Colonic mucosa (tissue), 4 donors: ENCODE measurements at places on chromosomes 4 and X. TPM values are rescaled to one million over a fixed set of nuclear protein-coding genes. Genes with fewer than 3 reads are reported as not detected.

DNA sequence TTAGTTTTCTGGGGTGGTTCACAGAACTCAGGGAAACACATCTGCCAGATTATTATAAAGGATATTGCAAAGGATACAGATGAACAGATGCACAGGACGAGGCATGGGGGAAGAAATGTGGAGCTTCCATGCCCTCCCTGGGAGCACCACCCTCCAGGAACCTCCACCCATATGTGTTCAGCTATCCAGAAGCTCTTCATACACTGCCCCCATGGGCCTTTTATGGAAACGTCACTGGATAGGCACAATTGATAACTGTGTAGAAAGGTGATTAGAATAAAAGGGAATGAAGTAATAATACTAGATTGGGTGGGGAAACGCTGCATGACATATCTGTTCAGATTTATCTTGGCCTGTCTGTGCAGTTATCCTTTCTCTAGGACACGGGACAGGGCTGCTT is 357.9 kb downstream of the HS3ST1 start:
- H3K4me1 ChIP-seq = no peaks in the 10 kb centered on the region
- no peak overlapping the region for H3K27ac ChIP-seq
- no peaks in the 10 kb centered on the region for H3K27me3 ChIP-seq
- DNase-seq = no peak
- H3K4me3 ChIP-seq = no peak overlapping the region
- H3K36me3 ChIP-seq = no peaks in the 10 kb centered on the region

Gene MAGEA8
- not detected for total RNA-seq

Gene SMIM9
- total RNA-seq = not detected

GRCh38 chrX:147735364-147735763 is 176.4 kb upstream of the FMR1 start:
- no peaks in the 10 kb centered on the region for H3K36me3 ChIP-seq
- DNase-seq = no peak
- H3K4me1 ChIP-seq = no peaks in the 10 kb centered on the region
- H3K27me3 ChIP-seq = no peaks in the 10 kb centered on the region
- H3K27ac ChIP-seq = no peak overlapping the region

- H3K4me3 ChIP-seq = no peak overlapping the region
- H3K27me3 ChIP-seq = no peaks in the 10 kb centered on the region
- DNase-seq = peak; percentile 71
- no peaks in the 10 kb centered on the region for H3K36me3 ChIP-seq
- no peak overlapping the region for H3K27ac ChIP-seq
- no peaks in the 10 kb centered on the region for H3K4me1 ChIP-seq
These were observed 21.8 kb downstream of the CMC4 start for GRCh38 chrX:155048977-155049619.

GRCh38 chrX:148504506-148504905 is 4.1 kb downstream of the AFF2 start:
- no peak overlapping the region for H3K27ac ChIP-seq
- no peaks in the 10 kb centered on the region for H3K36me3 ChIP-seq
- DNase-seq = no peak

DNA sequence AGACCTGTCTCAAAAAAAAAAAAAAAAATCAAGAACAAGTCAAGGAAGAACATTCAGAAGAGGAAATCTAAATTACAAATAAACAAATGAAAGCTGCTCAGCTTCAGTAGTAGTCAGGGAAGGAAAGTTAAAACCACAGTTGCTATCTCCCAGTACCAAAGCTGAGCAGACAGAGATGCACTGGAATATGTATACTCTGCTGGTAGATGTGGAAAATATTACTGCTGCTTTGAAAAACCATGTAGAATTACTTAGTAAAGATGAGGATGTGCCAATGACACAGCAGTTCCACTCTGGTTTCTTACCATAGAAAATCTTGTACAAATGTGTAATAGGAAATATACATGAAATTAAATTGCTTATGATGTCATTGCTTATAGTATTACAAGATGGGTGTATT is 25.1 kb upstream of the PRKX start:
- H3K27ac ChIP-seq = no peak overlapping the region
- DNase-seq = no peak
- H3K4me1 ChIP-seq = no peaks in the 10 kb centered on the region
- no peaks in the 10 kb centered on the region for H3K36me3 ChIP-seq
- no peaks in the 10 kb centered on the region for H3K27me3 ChIP-seq
- no peak overlapping the region for H3K4me3 ChIP-seq

Gene ESX1
- not detected for total RNA-seq

Gene AKAP14
- total RNA-seq = not detected

- no peaks in the 10 kb centered on the region for H3K27me3 ChIP-seq
- no peak overlapping the region for H3K27ac ChIP-seq
- H3K4me1 ChIP-seq = no peaks in the 10 kb centered on the region
- DNase-seq = no peak
- no peaks in the 10 kb centered on the region for H3K36me3 ChIP-seq
- no peak overlapping the region for H3K4me3 ChIP-seq
These were observed 24.7 kb downstream of the CUL4B start for GRCh38 chrX:120536061-120536460.

Gene CT45A10
- 0.49 TPM for total RNA-seq

DNA sequence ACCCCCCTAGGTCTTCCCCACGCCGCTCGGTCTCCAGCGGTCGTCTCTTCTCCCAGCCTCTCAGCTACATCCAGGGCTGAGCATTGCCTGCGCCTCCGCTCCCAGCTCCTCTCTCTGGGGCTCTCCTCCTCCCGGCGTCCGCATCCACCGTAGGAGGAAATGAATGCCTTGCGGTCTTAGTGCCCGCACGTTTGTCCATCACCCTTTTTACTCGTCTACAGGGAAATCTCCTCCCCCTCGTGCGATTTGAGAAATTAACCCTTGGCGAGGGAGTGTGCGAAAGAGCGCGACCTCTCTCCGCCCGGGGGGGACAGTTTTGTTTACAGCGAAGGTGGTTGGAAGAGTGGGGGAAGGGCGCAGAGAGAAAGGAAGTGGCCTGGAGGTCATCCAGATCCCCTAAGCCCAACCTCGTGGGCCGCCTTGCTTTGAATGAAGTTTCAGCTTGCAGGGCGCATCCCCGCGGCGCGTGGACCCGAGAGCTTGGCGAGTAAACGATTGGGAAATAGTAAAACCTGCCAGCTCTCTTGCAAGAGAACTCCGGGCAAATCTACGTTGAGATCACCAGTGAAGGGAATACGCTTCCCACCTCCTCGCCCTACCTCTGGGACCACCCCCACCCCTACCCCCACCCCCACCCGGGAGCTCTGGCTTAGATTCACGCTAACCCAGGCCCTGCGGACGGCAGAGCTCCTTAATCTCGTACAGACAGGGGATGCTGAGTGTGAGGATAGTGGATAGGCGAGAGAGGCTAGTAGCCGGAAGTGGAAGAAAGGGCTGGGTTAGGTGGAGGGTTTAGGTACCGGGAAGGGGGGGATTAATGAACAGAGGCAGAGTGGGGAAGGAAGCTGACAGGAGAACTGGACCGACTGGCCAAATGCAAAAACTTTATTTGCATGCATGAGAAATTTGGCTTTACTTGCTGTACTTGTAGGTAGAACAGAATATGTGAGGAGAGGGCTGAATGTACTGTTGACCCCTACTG is at the start of gene ELOVL6:
Gene ELOVL6 (minus strand): TSS at position 181 of the 982 bp plus-strand sequence. CDS start 280 bp downstream, outside the sequence.
- peak within 1 kb of the TSS; percentile 93 for H3K27ac ChIP-seq
- H3K27me3 ChIP-seq = no peaks in the 10 kb centered on the region
- no peaks in the 10 kb centered on the region for H3K4me1 ChIP-seq
- peak within 1 kb of the TSS; percentile 81 for H3K4me3 ChIP-seq
- DNase-seq = peak; percentile 78

DNA sequence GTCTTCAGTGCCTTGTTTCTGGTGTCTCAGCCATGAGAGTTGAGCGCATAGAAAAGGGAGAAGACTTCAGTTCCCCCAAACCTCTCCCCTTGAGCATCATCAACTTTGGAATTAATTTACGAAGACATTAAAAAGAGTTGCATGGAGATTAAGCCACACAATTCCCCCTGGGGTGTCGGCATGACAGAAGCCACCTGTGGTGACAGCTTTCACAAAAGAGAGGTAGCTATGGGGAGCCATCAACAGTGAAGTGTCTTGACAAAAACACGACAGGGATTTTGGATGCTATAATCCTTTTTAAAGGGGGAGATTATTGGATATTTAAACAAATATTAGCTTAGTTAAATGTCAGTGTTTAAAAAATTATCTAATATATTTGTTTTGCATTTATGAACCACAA is 307.6 kb downstream of the LDB2 start:
- DNase-seq = no peak
- H3K27ac ChIP-seq = no peak overlapping the region
- no peaks in the 10 kb centered on the region for H3K27me3 ChIP-seq
- H3K4me1 ChIP-seq = no peaks in the 10 kb centered on the region
- no peaks in the 10 kb centered on the region for H3K36me3 ChIP-seq

Gene CCDC120
- total RNA-seq = 11.3 TPM

GRCh38 chr4:14902342-14902741 is 99.9 kb upstream of the CPEB2 start:
- H3K4me1 ChIP-seq = no peaks in the 10 kb centered on the region
- no peak overlapping the region for H3K27ac ChIP-seq
- no peak overlapping the region for H3K4me3 ChIP-seq
- H3K27me3 ChIP-seq = no peaks in the 10 kb centered on the region
- no peak for DNase-seq

Gene ARHGAP6
- total RNA-seq = 5.0 TPM

- H3K4me3 ChIP-seq = no peak overlapping the region
- H3K27ac ChIP-seq = no peak overlapping the region
- H3K36me3 ChIP-seq = no peaks in the 10 kb centered on the region
- no peaks in the 10 kb centered on the region for H3K27me3 ChIP-seq
These were observed 858.9 kb upstream of the PCDH7 start for GRCh38 chr4:29861307-29861706.

DNA sequence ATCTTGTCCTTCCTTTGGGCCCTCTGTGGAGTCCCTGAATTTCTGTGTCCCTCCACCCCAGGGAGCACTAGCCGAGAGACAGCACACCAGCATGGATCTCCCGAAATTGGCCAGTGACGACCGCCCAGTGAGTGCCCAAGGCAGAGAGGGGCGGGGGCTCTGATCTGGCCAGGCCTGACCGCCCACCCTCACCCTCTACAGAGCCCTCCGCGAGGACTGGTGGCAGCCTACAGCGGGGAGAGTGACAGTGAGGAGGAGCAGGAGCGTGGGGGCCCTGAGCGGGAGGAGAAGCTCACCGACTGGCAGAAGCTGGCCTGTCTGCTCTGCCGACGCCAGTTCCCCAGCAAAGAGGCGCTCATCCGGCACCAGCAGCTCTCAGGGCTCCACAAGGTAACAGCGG is 8.4 kb upstream of the UBA1 start:
- H3K27ac ChIP-seq = no peak overlapping the region
- H3K4me1 ChIP-seq = no peaks in the 10 kb centered on the region
- no peak for DNase-seq
- H3K4me3 ChIP-seq = no peak overlapping the region

GRCh38 chr4:120008957-120009356 is 57.7 kb downstream of the MAD2L1 start:
- no peaks in the 10 kb centered on the region for H3K27me3 ChIP-seq
- no peaks in the 10 kb centered on the region for H3K4me1 ChIP-seq
- no peak for DNase-seq
- no peak overlapping the region for H3K27ac ChIP-seq
- H3K36me3 ChIP-seq = no peaks in the 10 kb centered on the region
- H3K4me3 ChIP-seq = no peak overlapping the region

DNA sequence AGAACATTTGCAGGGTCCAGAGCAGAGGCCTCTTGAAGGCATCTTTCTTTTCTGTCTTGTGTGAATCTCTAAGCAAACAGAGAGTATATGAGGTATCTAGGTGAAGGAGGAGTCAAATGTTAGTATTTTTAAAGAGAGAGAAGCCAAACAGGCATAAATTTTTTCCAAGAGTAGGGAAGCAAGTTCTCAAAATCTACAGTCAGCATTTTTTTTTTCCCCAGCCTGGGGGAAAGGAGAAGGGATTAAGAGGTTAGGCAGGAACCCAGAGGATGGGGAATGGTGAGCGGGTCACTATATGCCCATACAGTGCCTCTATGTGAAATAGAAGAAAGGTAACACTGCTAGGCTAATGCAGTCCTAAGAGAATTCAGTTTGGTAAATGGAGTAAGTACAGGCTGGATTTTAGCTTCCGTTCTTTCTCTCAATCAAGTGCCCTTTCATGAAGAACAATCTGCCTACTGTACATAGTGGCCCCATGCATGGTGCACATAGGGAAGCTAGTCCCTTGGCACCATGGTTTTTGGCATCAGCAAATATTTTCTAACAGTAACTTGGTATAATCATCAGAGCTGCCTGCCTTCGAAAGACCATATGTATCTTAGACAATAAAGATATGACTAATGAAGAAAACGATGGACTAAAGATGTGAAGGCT is 163.1 kb upstream of the MAB21L2 start:
- H3K4me3 ChIP-seq = no peak overlapping the region
- H3K4me1 ChIP-seq = no peaks in the 10 kb centered on the region
- no peaks in the 10 kb centered on the region for H3K36me3 ChIP-seq

Gene SYTL4
- total RNA-seq = 30.7 TPM

- no peaks in the 10 kb centered on the region for H3K27me3 ChIP-seq
- H3K27ac ChIP-seq = no peak overlapping the region
- no peaks in the 10 kb centered on the region for H3K4me1 ChIP-seq
- H3K36me3 ChIP-seq = no peaks in the 10 kb centered on the region
These were observed 1.5 kb downstream of the EVC start for GRCh38 chr4:5712517-5712916.

Gene RENBP
- 3.3 TPM for total RNA-seq

DNA sequence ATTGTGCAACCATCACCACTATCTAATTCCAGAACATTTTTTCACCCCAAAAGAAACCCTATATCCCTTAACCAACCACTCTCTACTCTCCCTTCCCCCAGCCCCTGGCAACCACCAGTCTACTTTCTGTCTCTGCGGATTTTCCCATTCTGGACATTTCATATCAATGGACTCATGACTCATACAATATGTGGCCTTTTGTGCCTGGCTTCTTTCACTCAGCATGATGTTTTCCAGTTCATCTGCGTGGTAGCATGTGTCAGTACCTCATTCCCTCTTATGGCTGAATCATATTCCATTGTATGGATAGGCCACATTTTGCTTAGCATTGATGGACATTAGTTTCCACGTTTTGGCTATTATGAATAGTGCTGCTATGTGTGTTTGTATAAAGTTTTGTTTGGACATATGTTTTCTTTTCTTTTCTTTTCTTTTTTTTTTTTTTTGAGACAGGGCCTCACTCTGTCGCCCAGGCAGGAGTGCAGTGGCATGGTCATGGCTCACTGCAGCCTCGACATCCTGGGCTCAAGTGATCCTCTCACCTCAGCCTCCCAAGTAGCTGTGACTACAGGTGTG is 335.4 kb downstream of the BCOR start:
- H3K27ac ChIP-seq = no peak overlapping the region
- H3K4me1 ChIP-seq = no peaks in the 10 kb centered on the region
- H3K4me3 ChIP-seq = no peak overlapping the region

DNA sequence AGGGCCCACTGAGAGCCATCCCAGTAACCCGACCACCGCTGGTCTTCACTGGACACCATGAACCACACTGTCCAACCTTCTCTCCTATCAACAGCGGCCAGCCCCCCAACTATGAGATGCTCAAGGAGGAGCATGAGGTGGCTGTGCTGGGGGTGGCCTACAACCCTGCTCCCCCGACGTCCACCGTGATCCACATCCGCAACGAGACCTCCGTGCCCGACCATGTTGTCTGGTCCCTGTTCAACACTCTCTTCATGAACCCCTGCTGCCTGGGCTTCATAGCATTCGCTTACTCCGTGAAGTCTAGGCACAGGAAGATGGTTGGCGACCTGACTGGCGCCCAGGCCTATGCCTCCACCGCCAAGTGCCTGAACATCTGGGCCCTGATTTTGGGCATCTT is 423.8 kb upstream of the EPHA5 start:
- no peak for DNase-seq
- no peaks in the 10 kb centered on the region for H3K36me3 ChIP-seq
- H3K4me3 ChIP-seq = no peak overlapping the region
